ENCODE measurements at places on chromosomes 2 and 18. TPM values are rescaled to one million over a fixed set of nuclear protein-coding genes. Genes with fewer than 3 reads are reported as not detected.

ANKRD30B gene
- not detected for total RNA-seq

KIF5C gene
- total RNA-seq: 0.41 TPM

DNA sequence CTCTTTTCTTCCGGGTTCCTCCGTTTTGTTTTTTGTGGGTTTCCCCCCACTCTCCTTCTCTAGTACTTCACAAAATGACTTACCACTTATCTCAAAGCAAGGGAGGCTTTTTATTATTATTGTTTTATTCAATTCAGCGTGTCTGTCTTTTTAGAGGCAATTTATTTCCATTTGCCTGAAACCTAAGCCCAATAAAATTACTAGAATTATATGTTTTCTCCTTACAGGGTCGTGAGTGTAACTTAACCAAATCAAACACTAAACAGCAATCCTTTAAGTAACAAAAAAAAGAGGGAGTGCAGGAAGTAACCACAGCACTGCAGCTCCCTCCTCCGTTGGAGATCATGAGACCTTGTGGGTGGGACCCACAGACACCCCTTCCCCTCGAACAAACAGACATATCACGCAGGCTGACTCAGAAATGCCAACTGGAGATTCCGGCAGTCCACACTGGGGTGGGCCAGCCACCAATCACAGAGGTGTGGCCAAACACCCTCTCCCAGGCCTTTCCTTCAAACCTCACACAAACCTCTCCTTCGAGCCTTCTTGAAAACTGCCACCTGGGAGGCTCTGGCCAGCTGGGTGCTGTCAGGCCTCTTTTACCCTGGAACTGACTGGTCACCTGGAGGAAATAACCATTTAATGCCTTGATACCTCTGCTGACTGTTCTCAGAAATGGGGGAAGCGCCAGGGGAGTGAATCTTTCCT lies 207.1 kb upstream of the SMAD2 start:
- DNase-seq: no peak

DNA sequence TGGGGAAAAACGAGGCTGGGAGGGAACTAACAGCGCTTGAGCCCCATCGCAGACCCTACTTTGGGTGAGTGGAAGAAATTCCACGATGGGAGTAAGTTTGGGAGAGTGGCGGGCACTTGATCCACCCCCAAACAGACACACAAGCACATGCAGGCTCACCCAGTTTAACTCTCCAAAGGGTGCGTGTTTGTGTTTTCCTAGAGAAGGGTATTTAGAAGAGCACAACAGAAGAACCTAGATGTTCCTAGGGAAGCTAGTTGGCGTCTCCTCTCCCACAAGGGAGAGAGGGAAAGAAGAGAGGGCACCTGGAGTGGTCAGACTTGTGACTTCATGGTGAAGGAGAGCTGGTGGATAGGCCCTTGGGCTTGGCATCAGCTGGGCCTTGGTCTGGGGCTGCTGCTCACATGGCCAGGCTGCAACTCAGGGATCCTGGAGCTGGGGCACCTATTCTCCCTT lies 3.2 kb downstream of the GATA6 start:
- no peak for DNase-seq

GRCh38 chr2:128834207-128834879 lies 515.7 kb upstream of the HS6ST1 start:
- DNase-seq: no peak
